ENCODE measurements at places on chromosomes 13 and 19.

DNA sequence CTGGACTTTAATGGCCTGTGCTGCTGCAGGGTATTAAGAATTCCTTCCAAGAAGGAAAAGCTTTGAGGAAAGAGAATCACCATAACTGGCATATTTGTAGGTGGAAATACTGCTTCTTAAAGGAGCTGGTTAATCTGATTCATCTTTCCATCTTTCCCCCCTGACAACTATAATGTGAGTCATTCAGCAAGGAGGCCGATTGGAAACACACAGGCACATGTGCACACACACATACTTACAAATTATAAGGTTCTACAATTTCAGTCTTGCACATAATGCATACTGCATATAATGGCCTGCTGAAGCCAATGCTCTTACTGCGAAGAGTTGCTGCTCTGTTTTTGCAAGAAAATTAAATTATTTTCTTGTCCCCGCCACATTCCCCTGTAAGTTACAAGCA, 78.8 kb upstream of the TPP2 start:
- DNase-seq = no peak

GRCh38 chr13:112737294-112737693, 47.5 kb downstream of the ATP11A start:
- no peak for DNase-seq

- DNase-seq = no peak
Observed at GRCh38 chr19:31444931-31445330, 95.7 kb upstream of the TSHZ3 start.

DNA sequence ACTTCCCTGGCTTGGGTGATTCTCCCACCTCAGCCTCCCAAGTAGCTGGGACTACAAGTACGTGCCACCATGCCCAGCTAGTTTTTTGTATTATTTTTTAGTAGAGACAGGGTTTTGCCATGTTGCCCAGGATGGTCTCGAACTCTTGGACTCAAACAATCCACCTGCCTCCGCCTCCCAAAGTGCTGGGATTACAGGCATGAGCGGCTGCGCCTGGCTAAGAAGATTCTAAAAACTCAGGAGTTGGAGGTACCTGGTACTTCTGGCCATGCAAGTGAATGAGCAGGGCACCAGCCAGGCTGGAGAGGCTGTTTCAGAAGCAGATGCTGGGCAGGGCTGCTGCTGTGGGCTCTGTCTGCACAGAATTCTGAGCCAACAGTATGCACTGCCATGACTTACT, 6.1 kb downstream of the MZF1 start:
- no peak for DNase-seq

DNA sequence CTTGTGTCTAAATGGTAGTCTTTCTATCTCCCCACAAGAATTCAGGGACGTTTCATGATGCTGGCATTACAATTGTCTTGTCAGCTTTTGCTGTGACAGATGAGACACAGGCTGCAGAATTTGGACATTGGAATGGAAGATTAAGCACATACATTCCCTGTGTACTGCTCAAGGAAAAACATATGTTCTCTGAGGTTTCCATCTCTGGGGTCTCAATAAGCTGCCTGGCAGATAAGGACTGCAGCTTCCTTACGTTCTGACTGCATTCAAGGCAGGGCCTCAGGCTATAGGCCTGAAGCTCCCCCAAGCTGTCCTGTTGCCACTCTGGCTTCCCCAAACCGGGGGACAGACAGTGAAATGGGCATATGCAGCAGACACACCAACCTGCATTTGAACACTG, 91.3 kb upstream of the KL start:
- no peak for DNase-seq

DNA sequence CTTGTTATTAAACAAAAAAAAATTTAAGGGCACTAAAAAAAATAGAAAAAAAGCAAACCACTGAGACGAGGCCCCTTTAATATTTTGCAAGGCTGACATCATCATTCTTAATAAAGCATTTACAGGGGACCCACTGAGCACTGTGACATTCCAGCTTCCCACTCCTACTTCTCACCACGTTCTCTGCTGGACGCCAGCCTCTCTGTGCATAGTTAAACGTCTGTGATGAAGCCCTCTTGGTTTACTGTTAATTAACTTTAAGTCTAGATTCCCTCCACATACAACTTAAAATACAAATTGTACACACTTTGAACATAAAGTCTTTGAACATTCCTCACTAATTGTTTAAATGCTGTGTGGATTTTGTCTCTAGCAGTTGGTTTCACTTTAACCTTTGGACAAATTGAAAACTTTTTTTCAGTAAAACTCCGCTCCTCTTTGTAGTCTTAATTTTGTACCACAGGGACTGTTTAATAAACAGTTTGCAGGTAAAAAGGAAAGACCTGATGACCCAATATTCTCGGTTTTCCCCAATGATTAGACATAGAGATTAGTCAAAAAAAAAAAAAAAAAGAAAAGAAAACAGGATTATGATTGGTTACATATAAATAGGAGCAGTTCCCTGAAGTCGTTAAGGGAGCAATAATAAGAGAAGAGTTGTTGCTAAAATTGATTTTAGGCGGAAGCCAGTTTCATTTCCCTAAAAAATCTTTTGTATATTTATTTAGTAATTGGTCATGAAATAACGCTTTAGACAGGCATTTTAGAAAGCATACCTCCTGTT, 219.8 kb downstream of the MZT1 start:
- DNase-seq = no peak

- DNase-seq = no peak
Observed at GRCh38 chr13:39196965-39197646, 158.8 kb downstream of the NHLRC3 start.

GRCh38 chr13:108812661-108813060, 183.2 kb downstream of the MYO16 start:
- no peak for DNase-seq

DNA sequence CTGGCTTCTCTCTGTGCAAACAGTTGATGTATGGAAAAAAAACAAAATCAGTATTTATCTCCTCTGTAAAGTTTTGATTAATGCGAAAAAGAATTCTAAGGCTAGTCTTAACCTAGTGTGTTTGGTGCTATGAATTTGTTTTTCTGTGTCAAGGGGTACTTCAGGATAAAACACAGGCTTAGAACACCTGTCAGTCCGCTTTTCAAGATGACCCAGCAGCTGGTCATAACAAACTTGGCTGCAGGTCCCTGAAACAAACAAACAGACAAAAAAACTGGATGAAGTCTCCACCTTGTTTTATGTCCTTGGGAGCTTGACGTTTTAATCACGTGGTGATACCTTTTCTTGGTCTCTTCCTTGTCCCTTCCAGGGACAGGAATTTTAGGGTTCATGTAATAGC, 689.3 kb downstream of the UQCRFS1 start:
- DNase-seq = no peak

GRCh38 chr13:105608104-105608503, 927.4 kb downstream of the EFNB2 start:
- DNase-seq = no peak

DNA sequence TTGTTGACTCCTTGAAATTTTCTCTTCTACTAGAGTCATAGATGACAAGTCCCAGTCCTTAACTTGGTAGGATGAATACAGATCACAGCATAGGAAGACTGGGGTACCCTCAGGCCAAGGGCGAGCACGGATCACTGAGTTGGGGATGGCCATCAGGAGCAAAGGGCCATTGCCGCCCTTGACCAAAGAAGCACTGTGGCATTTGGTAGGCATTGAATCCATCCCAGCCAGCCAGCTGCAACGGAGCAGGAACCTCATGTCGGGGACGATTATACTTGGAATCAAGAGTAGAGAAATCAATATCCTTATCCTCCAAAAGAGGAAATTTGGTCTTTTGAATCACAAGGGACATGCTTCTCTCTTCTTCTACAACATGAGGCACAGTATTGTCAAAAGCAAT, 50.1 kb upstream of the ZNF573 start:
- DNase-seq = no peak

DNA sequence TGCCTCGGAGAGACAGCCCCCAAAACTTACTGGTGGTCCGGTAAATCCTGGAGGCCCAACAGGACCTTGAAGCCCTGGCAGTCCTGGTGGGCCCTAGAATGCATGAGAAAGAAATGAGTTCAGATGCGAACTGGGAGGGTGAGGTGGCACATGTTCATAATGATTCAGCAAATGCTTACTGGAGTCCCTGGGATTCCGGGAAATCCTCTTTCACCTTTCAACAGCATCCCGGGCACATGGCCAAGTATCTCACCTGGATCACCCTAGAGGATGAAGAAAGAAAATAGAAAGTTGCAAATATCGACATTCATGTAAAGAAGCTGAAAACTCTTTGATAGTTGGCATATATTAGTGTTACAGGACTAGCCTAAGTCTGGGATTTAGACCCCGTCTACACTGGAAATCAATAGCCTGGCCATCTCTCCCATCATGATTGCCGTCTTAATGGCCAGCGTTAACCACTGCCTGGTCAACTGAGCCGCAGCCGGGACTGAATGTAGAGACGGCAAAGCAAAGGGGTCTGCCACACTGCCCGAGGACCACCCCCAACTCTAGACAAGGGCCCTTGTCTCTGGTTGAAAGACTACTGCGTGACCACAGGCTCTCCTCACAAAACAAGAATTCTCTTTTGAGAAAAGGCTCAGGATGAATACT, 96.9 kb downstream of the COL4A1 start:
- DNase-seq = no peak

DNA sequence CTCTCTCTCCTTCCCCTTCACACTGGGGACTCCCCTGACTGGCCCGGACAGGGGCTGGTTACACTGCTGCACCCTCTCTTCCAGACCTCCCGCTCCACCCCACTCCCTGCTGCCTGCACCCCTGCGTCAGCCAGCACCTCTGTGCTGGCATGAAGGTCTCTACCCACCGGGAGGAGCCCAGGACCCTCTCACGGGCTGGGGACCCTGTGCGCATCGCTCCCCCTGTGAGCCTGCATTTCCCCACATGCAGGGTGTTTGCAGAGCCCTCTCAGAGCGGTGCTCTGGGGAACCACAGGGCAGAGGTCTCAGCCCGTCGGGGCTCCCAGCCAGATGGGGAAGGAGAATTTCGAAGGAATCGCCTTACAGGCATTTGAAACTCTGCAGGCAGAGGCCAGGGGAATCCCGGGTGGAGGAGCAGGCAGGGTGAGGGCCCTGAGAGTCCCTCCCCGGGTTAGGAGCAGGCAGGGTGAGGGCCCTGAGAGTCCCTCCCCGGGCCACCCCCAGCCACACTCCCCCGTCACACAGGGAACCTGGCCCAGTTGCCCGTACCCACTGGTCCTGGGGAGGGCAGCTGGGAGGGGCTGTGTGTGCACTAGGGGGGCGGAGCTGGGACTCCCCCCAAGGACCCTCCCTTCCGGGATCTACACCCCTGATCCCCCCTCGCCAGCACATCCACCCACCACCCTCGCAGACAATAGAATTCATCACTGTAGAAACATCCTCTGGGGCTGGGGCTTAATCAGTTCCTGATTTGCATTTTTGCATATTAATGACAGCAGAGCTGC, 16.3 kb upstream of the TCF3 start:
- DNase-seq = no peak

GRCh38 chr13:20177049-20177831, 15.5 kb downstream of the GJB2 start:
- DNase-seq = no peak

DNA sequence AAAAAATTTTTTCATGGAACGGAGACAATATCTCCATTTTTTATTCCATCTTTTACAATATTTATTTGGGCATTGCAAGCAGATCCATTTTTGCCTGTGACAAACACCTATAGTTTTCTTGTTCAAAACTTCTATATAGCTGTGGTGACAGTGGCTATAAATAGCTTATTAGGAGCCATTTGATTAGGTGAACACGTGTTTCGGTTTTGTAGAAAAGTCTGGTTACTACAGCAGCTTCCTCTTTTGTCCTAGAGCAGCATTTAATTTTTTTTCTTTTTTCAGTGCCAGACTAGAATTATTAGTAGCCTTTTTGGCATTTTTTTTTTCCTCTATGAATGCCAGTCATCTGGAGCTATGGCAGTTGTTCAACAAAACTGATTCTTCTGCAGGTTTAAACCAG, 123.5 kb downstream of the RXFP2 start:
- DNase-seq = no peak

DNA sequence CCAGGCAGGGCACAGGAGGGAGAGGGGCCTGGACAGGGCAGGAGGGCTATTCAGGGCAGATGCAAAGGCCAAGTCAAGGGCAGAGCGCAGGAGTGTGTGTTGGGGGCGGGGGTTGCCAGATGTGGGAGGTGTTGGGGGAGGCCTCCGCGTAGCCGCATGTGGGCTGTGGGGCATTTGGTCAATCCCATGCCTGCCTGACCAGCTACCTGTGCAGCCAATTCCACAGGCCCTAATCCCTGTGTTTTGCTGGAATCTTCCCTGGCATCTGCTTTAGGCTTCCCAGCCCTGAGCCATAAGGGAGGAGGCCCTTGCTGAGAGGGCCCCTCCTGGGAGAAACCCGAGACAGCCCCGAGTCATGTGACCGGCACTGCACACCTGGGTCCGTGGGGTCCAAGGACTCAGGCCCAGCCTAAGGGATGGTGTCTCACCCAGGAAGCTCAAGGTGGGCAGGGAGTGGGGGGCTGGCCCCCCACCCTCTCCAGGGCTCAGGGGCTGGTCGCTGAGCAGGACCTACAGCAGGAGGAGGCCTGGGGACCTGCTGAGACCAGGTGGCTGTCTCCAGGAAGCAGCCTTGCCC, 20.3 kb downstream of the RFX1 start:
- DNase-seq = no peak

- DNase-seq = peak; percentile 26
Observed at GRCh38 chr19:49017666-49018351, 918 bp upstream of the LHB start.

- DNase-seq = no peak
Observed at GRCh38 chr13:80361883-80362327, 21.0 kb upstream of the SPRY2 start.

Measured in stimulated activated CD8-positive, alpha-beta memory T cell treated with anti-CD3 and anti-CD28 coated beads, Interleukin-4, amount 100 ng/mL, for 1 hour (primary cell).